Stimulated activated CD4-positive, alpha-beta T cell treated with anti-CD3 and anti-CD28 coated beads, Interleukin-1b, Interleukin-23, amount 100 ng/mL, for 4 hours (primary cell): ENCODE measurements at places on chromosomes 13 and 19.

GRCh38 chr13:21361706-21362105 lies 97.4 kb downstream of the ZDHHC20 start:
- DNase-seq: no peak

DNA sequence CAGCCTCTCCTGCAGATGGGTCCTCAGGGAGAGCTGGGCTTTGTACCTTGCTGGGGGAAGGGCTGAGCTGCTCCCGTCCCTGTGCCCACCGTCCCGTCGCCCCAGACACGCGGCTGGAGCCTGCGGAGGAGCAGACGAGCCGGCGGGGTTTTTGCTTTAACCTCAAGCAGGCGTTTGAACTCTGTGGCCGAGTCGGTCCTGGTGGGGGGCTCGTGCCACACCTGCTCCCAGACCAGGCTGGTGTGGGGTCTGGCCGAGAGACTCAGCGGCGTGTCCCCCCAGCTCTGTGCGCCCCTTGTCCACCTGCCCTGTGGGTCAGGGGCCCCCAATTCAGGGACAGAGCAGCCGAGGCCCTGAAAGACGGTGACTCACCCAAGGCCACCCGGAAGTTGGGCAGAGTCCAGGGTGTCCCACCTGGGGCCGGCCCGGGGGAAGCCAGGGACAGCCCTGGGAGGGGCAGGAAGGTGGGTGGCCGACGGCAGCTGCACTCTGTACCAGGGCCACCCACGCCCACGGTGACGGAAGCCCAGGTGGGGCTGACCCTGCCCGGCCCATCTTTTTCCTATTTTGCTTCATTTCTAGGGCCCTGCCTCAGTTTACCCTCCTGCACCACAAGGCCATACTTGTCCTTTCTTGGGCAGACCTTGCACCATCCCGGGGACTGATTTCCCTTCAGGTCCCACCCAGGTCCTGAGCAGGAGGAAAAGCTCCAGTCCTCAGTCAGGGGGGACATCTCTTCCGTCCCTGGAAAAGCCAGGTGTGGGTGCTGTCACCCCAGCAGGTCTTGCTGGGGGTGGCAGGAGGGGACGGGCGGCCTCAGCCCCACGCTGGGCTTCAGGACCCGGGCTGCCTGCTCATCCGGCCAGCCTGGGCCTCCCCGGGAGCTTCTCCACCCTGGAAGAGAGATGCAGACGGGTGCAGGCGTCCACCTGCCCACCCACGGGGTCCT lies 5.3 kb downstream of the EFNA2 start:
- DNase-seq: no peak

- no peak for DNase-seq
Observed at GRCh38 chr19:10615429-10616023, 9.8 kb upstream of the SLC44A2 start.

GRCh38 chr19:5170329-5170745 lies 170.3 kb downstream of the PTPRS start:
- DNase-seq: peak; percentile 24

DNA sequence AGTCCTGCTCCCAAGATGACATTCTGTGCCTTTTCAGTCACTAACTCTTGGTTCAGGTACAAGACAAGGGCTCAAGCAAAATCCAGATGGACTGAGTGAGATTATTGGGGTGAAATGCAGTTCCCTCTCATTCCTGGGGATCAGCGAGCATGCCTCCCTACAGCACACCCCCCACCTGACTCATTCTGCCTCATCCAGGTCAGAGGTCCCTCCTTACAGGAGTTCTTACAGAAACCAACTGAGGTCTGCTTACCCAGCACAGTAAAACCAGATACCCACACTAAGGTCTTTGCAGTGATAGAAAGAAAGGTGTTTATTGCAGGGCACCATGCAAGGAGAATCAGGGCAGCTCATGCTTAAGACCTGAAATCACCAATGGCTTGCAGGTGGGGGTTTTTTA lies 21.6 kb upstream of the MRI1 start:
- DNase-seq: no peak

DNA sequence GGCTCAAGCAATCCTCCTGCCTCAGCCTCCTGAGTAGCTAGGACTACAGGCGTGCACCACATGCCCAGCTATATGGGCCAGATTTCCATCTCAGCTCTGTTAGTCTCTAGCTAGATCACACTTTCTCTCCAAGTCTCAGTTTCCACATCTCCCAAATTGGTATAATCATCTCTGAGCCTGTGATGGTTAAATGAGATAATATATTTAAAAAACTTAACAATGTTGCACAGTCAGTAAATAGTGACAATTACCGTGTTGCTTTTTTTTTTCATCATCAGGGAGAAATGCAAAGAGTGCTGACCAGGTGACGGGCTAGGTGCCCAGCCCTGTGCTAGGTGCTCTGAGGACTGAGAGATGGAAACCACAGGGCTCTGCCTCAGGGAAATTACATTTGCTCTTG lies 36.9 kb upstream of the C19orf12 start:
- no peak for DNase-seq

- peak; percentile 90 for DNase-seq
Observed at GRCh38 chr19:12782424-12783290, 7.3 kb upstream of the HOOK2 start.

DNA sequence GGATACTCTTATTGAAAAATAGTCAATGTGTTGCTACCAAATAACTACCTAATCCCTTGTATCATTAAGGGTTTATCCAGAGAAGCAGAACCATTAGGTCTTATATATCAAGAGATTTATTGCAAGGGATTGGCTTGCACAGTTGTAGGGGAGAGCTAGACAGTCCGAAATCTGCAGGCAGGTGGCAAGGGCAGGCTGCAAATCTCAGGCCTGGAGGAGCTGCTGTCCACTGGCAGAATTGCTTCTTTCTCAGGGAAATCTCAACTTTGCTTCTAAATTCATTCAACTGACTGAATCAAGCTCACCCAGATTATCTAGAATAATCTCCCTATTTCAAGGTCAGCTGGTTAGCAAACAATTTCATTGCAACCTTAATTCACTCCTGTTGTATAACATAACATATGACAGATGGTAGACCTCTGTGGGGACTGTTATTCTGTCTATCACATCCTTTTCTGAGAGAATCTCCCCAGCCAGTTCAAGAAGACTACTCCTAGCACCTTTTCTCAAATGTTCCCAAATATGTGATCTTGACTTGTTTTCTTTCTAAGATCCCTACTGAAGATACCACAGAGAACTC lies 194.2 kb downstream of the NHLRC3 start:
- no peak for DNase-seq

DNA sequence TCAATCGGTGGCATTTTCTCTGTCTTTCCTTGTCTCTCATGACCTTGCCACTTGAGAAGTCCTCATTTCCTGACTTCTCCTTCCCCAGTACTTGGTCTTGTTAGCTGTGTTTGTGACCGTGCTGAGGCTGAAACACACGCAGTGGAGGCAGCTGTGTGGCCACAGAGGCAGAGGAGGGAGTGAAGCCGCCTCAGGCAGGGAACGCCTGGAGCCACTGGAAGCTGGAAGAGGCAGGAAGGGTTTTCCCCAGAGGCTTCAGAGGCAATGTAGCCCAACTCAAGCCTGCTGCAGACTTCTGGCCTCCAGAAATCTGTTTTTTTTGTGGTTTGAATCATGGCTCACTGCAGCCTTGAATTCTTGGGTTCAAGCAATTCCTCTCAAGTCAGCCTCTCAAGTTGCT lies 29.2 kb upstream of the ARGLU1 start:
- DNase-seq: no peak

DNA sequence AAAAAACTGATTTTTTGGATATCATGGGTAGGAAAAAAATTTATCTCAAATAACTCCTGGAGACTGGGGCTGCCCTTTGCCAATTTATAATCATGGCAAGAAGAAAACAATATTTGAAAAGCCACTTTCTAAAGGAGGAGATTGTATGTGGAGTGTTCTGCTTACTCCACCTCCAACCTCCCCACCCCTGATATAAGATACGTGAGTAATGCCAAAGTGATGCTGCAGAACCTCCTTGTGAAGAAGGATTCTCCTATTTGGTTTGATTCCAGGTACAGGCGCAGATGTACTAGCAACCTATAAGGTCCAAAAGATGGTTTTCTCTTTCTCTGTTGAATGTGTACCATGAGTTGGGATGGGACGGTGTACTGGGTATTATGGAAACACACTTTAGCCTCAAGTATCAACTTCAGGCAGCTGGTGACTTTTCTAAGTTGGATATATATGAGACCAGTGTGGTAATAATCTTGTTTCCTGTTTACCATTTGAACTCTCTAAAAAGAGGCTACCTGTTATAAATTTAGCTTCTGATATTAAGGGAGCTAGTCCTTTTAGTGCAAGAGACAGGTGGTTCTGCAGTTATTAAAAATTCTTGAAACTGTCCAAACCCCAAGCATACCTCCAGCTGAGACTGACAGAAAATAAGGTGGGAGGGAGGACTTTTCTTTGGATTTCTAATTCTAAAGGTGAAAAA lies 724.0 kb upstream of the MIR17HG start:
- DNase-seq: no peak

GRCh38 chr13:36999054-36999714 lies at the start of gene ALG5:
ALG5 (minus strand) TSS chr13:36999340; CDS start chr13:36999300, 40 bp downstream.
- peak; percentile 86 for DNase-seq

DNA sequence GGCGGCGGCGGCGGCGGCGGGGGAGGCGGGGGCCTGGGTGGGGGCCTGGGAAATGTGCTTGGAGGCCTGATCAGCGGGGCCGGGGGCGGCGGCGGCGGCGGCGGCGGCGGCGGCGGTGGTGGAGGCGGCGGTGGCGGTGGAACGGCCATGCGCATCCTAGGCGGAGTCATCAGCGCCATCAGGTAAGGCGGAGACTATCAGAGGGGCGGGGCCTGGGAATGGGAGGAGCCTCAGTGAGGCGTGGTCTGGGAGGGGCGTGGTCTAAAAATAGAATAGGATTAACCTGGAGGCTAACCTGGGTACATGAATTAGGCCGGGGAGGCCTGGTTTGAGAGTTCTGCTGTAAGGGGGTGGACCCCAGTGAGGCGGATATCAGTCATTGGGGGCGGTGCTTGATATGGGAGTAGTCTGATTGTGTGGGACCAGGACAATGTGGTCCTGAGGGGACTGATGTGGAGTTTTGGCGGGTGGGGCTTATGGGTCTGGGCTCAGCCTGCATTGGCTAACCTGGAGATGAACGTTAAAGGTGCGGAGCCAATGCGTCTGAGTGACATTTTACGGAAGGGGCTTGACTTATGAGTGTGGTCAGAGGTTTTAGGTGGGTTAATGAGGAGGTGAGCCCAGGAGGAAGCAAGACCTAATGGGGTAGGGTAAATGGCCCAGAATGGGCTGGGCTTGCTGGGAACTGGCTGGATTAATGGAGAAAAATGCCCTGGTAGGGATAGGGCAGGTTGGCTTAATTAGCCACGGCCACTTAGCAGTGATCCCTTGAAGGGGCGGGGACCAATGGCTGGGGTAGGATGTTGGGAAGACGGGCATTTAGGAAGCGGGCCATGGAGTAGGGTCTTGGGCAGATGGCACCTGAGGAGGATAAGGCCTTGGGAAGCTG lies 1.4 kb downstream of the CAPNS1 start:
- peak; percentile 86 for DNase-seq

DNA sequence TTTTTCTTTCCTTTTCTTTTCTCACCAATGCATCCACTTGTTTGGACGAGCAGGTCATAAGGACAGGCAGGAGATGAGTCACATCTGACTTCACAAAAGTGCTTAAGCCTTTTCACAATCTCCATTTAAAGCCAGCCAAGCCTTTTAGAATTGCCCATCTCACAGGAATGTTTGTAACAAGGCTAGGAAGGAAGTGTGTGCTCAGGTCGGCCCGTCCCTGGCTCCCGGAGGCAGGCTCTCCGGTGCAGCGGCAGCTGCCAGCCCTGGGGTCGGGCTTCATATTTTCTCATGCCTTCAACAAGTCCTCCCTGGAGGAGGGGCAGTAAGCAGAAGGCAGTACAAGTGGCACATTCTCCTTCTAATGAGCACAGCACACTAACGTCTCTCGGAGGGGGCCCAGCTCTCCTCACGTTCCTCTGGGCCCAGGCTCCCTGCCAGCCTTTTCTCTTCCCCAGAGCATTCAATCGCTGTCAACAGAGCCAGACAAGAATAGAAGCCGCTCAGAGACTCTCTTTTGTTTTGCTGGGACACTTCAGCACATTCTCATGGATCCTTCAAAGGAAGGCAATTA lies 180.5 kb downstream of the COL4A1 start:
- DNase-seq: no peak

GRCh38 chr13:110305949-110306339 lies 1.0 kb downstream of the COL4A1 start:
- no peak for DNase-seq

DNA sequence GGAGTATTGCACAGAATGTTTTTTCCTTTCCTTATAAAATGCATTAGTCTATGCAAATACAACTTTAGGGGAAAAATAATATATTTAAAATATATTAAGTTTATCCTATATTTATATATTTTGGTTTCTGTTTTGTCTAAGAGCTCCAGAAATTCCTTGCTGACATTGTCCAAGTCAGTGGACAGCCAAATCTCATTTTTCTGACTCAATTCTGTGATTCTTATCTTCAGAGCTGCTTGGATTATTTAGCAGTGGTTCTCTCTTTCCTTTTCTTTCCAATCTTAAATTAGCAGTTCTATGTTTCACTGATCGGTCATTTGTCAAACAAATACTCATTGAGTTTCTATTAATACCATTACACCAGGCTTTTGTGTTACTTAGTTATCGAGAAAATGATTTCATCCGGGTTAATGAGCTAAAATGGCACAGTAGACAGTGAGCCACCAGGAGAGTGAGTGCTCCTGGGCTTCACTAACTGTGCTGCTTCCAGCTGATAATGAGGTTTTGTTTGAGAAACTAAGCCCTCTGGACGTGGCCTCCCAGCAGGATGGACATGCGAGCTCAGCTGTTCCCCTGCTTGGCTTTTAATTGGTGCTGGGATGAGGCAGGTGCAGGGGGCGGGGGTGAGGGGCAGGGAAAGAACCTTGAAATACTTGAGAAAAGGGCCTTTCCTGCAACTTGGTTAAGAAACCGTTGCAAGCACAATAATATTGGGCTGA lies 44.0 kb downstream of the ATP11A start:
- no peak for DNase-seq
